ENCODE measurements at places on chromosomes 3 and 15.
A peak's percentile ranks its signal among the peaks of the same experiment; 100 is the strongest.

DNA sequence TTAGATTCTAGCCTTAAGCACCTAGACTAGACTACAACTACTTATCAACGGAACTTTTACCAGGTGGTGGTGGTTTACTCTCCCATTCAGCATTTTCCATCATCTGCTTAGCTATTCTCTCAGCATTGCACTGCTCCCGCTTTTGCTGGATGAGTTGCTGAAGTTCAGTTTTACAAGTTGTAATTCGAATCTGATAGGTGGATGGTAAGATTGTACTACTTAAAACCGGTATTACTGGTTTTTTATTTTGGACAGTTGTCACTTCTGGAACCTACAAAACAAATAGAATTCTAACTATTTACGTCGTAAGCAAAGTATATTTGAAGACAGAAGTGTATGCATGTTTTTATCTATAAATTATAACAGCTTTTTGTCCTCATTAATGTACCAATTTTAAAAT lies 41.1 kb downstream of the PIK3R4 start:
- no peak for DNase-seq

GRCh38 chr15:70625438-70625837 lies 137.9 kb downstream of the UACA start:
- DNase-seq = no peak

- DNase-seq = no peak
These were observed 87.0 kb upstream of the DNAJC19 start for GRCh38 chr3:181076558-181076957.

- peak; percentile 43 for DNase-seq
These were observed 22.2 kb downstream of the UACA start for GRCh38 chr15:70741107-70741531.

DNA sequence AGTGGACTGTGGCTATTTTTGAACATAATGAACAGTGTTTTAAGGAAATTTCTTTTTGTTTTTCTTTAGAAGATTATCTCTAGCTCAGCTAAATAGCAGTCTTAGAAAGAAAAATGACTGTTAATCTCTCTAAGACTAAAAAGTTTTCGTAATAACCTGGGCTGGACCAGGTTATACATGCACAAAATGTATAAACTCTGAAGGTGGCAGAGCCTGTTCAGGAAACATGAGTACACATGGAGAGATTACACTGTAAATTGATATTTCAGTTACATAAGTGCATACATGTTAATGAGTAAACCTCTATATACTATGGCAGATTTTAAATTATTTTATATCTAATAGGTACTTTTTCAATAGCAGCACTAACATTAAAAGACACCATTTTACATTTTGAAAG lies 258.2 kb upstream of the CFAP20DC start:
- DNase-seq = no peak

DNA sequence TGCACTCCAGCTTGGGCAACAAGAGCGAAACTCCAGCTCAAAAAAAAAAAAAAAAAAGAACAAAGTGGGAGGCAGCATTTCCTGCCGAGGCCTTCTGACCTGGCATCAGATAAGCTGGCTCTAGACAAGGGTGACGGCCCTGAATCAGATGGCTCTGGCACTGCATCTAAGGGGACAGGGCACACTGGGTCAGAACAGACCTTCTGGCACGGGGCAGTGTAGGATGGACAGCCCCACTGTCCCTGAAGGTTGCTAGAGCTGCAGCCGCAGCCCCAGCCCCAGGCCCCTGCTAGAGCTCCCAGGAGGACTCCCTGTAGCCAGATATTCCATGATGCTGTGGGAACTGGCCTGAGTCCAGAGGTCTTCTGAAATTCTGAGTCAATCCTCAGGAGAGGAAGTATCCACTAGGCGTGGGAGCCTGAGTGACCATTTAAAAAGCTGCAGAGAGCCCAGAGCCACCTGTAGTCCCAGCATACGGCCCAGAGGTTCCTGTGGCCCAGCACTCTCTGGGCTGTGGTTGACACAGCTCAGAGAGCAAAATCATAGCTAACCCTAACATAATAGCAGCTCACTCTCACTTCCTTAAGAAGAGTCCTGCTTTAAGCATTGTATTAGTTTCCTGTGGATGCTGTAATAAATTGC lies 69.2 kb upstream of the MFGE8 start:
- no peak for DNase-seq

GRCh38 chr3:354432-354831 lies 157.9 kb downstream of the CHL1 start:
- DNase-seq = no peak

GRCh38 chr3:190443257-190443656 lies 6.4 kb downstream of the TMEM207 start:
- no peak for DNase-seq

- no peak for DNase-seq
These were observed 162.5 kb downstream of the GAP43 start for GRCh38 chr3:115785782-115786181.

DNA sequence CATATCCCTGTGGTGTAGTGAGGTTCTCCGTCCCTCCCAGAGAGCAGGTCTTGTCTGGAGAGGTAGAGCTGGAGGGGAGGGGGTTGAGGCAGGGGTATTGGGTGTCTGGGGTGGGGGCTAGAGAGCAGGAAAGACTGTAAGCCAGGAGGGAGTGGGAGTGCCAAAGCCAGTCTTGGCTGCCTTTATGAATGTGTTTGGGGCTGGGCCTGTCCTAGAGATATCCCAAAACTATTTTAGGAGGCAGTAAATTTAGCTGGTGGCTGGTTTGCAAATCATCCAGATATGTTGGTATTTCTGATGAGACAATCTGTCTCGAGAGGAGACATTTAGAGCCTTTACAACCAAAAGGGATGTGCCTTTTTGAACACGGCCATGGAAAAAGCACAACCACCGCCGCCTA lies 166.6 kb downstream of the TLE3 start:
- DNase-seq = no peak

GRCh38 chr3:132785292-132785691 lies 63.1 kb upstream of the NPHP3 start:
- DNase-seq = no peak

- no peak for DNase-seq
These were observed 207.3 kb upstream of the EIF1B start for GRCh38 chr3:40102182-40102581.

GRCh38 chr3:117728226-117728625 lies 1018.6 kb downstream of the TUSC7 start:
- no peak for DNase-seq

DNA sequence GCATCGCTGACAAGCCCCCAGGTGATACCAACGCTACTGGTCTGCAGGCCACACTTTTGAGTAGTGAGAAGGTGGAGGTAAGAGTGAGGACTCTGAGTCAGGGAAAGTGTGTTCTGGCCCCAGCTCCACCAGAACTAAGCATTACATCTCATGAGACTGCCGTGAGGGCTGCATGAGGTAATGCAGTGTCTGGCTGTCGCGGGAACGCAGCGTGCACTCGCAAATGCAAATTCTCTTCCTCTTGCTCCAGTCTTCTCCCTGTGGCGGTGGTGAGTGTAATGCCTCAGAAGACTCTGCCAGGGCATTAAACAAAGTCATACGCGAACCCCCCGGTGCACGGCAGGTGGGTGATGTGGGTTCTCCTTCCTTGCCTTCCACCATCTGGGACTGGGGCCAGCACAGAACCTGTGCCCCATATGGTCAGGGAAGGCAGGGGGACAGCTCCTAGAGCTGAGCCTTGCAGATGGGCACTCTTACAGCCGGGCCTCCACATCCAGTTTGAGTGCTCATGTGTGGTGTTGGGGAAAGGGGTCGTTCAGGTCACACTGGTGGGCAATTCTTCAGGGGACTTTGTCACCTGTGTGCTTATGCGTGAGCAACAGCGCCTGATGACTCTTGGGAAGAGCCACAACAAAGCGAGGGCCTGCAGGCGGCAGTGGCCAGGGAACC lies 175.8 kb downstream of the XXYLT1 start:
- DNase-seq = no peak

GRCh38 chr3:117763561-117763960 lies 1054.0 kb downstream of the TUSC7 start:
- no peak for DNase-seq

DNA sequence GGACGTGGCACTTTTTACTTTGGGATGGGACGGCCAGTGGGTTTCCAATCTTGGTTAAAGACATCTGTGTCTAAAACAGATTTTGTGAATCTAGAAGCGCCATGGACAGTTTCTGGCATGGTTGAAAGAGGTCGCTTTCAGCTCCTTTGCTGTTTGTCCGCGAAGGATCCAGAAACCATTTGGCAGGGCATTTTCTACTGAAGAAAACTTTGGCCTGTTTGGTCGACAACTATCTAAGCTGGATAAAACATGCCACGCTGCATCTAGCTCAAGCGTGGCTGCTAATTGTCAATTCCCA lies 730 bp upstream of the RORA start:
- no peak for DNase-seq

DNA sequence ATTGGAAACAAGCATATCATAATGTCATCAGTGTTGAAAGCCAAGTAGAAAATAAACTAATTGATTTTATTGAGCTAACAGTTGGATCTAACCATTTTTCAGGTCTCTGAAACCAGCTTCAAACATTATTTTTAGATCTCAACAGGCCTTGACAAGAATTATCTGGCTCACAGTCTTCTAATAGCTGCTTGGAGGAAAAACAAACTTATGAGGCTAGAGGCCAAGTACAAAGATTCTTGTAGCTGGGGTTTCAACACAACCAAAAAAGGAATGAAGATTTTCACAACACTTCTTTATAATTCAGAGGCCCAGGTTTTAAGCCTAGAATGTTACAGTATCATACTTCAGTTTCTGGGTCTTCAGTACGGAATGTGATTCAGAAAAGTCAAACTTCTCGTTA lies 3.7 kb downstream of the SETMAR start:
- no peak for DNase-seq

DNA sequence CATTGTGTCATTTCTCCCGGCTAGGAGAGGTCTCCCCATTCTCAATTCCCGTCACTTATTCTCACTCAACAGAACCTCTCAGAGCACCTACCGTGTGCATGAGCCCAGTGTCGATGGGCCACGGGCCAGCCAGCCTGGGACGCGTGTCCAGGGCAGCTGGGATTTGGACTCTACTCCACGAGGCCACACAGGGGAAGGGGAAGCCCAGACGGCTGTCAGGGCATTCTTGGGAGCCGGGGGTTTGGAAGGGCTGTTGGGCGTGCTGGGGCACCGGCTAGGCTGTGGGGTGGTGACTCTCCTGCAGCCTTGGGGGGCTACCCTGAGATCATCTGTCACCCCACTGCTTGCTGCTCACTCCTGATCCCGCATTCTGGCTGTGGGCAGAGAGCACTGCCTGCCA lies 41.7 kb upstream of the PCSK6 start:
- no peak for DNase-seq

GRCh38 chr3:43104660-43105595 lies 951 bp downstream of the POMGNT2 start:
- DNase-seq = no peak

DNA sequence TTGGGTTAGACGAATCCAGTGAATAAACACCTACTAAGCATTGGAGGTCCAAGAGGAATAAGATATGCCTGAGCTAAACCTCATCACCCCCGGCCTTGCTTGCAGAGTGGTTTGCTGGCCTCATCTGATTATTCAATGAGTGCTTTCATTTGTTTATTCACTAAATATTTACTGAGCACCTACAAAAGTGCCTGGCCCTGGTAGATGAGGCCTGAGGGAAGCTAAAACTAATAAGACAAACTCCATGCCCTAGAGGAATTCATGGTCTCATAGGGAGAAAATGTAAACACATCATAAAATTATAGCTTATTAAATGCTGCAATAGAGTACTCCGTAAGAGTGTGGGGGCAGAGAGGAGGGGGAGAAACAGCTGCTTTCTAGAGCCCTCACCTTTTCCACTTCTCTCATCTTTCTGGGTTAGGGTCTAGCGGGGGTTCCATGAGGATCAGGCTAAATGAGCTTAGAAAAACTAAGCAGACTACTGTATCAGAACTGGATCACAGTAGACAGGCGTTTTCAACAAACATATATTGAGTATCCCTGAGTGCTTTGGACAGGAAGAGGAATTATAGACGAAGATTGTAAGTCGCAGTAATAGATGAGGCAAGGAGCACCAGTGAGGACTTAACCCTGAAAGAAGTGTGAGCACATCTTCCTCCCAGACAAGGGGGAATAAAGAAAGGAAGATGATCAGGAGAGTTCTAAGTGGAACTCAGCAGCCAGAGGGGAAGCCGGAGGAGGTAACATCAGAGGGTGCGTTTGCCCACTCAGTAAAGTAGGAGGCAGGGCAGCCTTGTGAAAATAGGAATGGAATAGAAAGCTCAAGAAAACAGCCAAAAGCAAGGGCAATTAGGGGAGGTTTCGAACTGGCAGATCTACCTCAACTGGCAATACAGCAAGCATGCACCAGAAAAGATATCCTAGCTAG lies 31.5 kb upstream of the LAMP3 start:
- DNase-seq = no peak

- no peak for DNase-seq
These were observed 399.0 kb upstream of the ARHGEF26 start for GRCh38 chr3:153722157-153722556.

DNA sequence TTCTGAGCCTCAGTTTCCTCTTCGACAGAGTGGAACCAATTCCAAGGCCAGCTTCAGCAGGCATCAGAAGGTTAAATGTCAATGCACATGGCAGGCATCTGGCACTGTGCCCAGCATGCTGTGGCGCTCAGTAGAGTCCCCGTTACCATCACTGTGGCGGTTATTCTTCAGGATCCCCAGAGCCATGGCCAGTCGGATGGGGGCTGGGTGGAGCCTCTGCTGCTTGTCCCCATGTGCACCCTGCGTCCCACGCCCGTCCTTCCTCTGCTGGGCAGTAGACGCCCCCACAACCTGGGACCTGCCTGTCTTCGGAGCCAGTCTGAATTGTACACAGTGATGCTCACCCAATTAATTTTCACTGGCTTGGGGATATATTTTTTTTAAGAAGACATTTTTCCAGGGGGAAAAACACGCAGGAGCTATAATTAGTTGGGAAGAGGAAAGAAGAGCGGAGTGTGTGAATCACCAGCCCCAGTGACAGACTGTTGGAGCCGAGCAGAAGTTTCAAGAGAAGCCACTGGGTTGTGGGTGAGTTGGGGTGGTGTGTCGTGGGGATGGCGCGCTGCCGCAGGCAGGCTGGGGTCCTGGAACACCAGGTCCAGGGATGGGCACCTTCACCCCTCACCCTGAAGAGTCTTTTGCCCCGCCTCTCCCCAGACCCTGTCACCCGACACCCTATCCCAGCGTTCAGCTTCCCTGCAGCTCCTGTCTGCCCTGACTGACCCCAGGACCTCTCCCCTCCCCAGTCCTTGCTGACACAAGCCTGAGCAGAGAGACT lies 26.8 kb upstream of the RPL29 start:
- no peak for DNase-seq

GRCh38 chr15:81887912-81888311 lies 157.9 kb downstream of the MEX3B start:
- no peak for DNase-seq

GRCh38 chr3:57998366-57999283 lies 9.6 kb upstream of the FLNB start:
- DNase-seq = no peak

DNA sequence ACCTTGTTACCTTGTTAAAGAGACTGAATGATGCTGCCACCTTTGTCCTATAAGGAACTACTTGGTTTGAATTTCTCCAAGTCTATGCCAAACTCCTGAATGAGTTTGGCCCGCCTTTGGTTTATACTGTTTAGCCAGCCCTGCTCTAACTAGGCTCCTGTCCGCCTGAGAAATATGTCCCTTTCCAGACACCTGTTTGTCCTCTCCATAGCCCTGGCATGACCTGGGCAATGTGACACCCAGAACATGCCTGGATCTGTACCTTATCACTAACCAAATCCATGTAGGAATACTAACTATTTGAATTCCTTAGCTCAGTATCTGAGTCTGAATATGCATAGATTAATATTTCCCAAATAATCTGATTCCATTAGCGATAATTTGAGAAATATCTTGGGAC lies 24.4 kb upstream of the TMC3 start:
- DNase-seq = no peak

- no peak for DNase-seq
These were observed 71.0 kb upstream of the MDFIC2 start for GRCh38 chr3:70383360-70383831.

- DNase-seq = no peak
These were observed 265.6 kb upstream of the CDIN1 start for GRCh38 chr15:36313736-36314280.
